ENCODE measurements at places on chromosomes 11 and 22. TPM values are rescaled to one million over a fixed set of nuclear protein-coding genes. Genes with fewer than 3 reads are reported as not detected.

GRCh38 chr11:8218840-8219239 lies 44.8 kb downstream of the LMO1 start:
- DNase-seq = no peak

- no peak for DNase-seq
These were observed 2.5 kb upstream of the SMARCB1 start for GRCh38 chr22:23784215-23784732.

DNA sequence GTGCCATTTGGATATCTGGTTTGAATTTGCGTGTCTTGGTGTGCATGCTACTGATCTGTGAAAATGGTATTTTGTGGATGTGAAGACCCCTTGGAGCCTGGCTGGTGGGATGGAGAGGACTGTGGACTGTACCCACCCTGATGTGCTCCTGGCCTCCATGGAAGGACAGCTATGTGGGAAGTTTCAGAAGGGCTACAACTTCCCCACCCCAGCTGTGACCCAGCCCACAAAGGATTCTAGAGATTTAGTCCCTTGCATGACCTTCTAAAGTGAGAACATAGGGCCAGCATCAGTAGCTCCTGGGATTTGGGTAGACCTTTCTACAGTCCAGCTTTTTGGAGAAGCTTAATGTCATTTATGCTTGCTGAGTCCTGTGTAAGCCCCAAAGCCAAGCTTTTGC lies 173.4 kb downstream of the BCR start:
- no peak for DNase-seq

- DNase-seq = no peak
These were observed 53.0 kb upstream of the LMO2 start for GRCh38 chr11:33944693-33945424.

DNA sequence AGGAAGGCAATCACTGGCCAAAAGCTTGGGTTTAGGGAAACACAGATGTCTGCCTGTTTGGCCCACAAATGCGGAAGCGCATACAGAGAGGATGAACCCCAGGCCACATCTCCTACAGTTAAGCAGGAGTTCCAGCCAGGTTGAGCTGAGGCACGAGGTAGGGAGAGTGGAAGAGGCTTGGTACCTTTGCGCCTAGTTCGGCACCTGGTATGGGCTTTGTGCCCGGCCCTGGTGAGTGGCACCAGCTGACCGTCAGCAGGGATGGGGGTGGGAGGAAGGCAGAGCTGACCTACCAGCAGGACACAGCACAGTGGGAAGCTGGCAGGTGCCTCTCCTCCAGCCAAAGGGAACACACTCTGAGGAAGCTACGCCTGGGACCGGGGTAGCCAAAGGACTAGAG lies 57.6 kb downstream of the KCNC1 start:
- no peak for DNase-seq

- no peak for DNase-seq
These were observed 23.2 kb upstream of the UBASH3B start for GRCh38 chr11:122632181-122632824.

DNA sequence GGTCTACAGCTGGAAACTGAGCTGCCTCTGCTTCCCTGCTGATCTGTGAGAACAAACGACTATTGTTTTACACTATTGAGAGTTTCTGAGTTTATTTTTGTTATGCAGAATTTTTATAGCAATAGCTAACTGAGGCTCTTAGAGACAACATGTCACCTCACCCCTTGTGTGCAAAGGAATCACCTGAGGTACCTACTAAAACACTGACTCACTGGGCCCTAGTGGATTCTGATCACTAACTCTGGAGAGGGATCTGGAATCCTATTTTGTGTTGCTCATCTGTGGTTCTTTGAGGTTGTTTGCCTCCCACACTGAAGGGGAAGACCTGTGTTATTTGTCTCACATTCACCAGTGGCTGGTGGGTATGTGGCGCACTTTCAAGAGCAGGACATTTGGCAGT lies 13.4 kb upstream of the B3GAT1 start:
- no peak for DNase-seq

The GVQW3 gene
- total RNA-seq = 16.3 TPM

The SLC35E4 gene
- 6.5 TPM for total RNA-seq

The HBE1 gene
- total RNA-seq = 15.1 TPM

The TIRAP gene
- total RNA-seq = 2.0 TPM

Data from frontal cortex (tissue), 4 donors.